ENCODE measurements at places on chromosomes 11 and 22.

GRCh38 chr11:18352581-18352980 is 30.2 kb downstream of the GTF2H1 start:
- DNase-seq, result no peak

- DNase-seq, result no peak
Measured at GRCh38 chr11:14551380-14551779, 31.2 kb upstream of the PSMA1 start.

DNA sequence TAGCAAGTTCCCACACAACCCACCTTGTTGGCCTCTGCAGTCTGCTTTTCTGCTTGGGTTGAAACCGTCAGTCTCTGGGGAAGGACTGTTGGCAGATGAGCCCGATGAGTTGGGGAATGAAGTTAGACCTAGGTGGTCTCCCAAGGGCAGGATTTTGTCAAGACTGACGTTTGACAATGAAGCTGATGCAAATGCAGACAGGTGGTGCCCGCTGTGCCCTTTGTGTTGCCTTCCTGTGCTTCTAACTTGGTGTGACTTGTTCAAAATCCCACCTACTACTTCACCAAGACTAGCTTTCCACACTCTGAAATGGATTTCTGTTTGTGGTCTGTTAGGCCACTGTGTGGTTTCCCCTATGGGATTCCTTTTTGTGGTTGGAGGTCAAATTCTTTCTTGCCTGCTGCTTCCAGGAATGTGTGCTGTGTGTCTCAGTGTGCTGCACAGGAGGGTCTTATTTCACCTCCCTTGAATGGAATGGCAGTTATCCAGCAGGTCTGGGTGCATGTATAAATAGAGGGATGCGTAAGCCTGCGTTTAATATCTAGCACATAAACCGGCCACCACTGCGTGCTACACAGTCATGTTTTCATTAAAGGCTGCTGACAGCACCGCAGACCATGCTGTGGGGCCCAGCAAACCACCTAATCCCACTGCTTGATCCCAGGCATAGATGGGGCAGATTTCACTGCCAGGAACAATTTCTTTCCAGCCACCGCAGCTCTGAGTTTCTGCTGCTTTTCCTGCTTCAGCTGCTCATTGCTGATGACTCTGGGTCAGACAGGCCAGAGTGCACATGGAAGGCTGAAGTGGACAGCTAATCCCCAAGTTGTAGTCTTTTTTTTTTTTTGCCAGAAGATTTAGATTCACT is 44.8 kb downstream of the ADAMTS8 start:
- DNase-seq, result no peak

GRCh38 chr11:98720951-98721350 is 299.8 kb upstream of the CNTN5 start:
- no peak for DNase-seq

DNA sequence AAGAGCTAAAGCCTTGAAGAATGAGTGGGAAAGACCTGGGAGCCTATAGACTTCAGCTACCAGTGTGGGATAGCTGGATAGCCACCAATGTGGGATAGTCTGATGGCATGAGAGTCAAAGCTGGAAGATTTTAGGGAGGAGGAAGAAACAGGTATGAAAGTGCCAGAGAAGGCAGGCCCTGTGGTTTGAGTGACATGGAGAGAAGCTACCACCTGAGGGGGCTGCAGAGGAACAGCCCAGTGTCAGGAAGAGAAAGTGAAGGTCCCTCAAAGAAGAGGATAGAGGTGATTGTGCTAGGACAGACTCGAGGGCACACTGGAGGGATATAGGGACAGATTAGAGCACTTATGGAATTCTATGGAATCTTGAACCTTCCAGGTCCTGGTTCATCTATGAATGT is 23.1 kb upstream of the PAX6 start:
- no peak for DNase-seq

DNA sequence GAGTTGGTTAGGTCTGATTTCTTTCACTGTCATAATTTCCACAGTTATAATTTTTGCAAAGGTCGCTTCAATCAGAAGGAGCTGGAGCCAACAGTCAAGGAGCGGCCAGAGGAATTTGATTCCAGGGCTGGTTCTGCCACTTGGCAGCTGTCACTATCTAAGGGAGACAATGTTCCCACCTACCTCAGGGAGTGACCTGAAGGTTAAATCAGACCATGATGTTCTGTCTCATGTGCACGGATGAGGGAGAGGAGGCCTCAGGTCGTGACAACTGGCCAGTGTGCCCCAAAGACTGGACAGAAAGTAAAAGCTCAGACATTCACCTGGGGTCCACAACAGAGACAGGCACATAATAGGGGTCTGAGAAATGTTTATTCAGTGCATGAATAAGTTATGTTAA is 7.6 kb downstream of the MRGPRD start:
- no peak for DNase-seq

- no peak for DNase-seq
Measured at GRCh38 chr11:10503777-10504480, 37.1 kb downstream of the RNF141 start.

- no peak for DNase-seq
Measured at GRCh38 chr11:132743601-132744000, 788.7 kb downstream of the OPCML start.

- no peak for DNase-seq
Measured at GRCh38 chr11:84721561-84721961, 905.6 kb downstream of the DLG2 start.

GRCh38 chr22:16917144-16918003 is 90.6 kb downstream of the GAB4 start:
- DNase-seq, result no peak

GRCh38 chr11:103591554-103591953 is 444.9 kb upstream of the DDI1 start:
- DNase-seq, result no peak

DNA sequence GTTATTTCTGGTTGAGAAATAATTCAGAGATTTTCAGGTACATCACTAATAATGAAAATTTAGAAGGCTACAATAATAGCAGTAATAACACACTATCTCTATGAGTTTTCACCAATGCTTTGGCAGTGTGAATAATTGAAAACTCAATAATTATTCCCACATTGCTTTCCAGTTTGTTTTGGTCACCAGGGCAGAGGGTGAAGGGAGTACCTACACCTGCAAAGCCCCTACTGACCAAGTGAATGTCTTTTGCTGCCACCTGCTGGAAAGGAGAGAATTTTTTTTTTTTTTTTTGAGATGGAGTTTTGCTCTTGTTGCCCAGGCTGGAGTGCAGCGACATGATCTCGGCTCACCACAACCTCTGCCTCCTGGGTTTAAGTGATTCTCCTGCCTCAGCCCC is 3.2 kb downstream of the NELL1 start:
- peak; percentile 29 for DNase-seq

DNA sequence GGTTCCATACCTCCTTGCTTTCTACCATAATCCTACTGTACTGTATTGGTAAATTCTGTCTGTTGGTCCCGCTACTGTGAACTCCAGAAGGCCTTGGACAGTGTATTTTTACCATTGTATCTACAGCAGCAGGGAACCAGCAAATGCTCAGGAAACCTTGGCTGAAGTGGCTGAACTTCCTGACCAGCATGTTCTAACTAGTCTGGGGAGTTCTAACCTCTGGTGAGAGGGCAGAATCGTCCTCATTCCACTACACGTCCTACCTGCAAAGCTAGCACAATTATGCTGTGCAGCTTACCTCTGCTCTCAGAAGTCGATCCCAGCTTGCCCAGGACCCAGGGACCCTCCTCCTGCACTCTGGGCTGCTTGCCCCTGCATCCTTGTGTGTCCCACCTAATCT is 283.1 kb downstream of the TENM4 start:
- DNase-seq, result no peak

Data from hematopoietic multipotent progenitor cell treated with erythropoietin and hydrocortisone succinate and interleukin-3 and kit ligand, for 17 days (in vitro differentiated cells).